ENCODE measurements at places on chromosomes 16 and 17.

GRCh38 chr17:58802188-58802587, 46.5 kb downstream of the PPM1E start:
- no peak for DNase-seq

- DNase-seq: no peak
These were observed 43.6 kb upstream of the ANKFY1 start for GRCh38 chr17:4307179-4307930.

- no peak for DNase-seq
These were observed 155.6 kb upstream of the CNTNAP4 start for GRCh38 chr16:76121636-76122035.

- no peak for DNase-seq
These were observed 50.6 kb downstream of the PLD6 start for GRCh38 chr17:17155568-17155967.

DNA sequence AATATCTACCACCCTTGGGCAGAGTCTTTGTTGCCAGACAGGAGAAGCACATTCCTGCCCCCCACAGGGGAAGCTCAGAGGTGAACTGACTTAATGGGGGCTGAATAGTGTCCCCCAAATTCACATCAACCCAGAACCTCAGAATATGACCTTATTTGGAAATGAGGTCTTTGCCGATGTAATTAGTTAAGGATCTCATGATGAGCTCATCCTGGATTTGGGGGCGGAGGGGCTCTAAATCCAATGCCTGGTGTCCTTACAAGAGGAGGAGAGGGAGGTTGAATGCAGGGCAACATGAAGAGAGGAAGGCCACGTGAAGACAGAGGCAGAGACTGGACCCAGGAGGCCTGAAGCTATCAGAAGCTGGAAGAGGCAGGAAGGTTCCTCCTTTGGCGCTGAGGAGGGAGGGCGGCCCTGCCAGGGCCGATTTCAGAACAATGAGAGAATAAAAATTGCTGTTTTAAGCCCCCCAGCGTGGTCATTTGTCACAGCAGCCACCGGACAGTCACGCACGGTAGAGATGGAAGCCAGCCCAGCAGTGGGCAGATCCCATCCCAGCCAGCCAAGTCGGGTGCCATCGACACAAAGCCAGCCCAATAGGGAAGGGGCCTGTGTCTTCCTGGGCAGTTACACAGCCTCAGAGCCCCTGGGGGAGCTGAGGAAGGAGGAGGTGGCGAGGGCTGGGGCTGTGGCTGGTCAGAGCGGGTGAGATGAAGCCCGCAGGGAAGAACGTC, 21.3 kb downstream of the C16orf74 start:
- DNase-seq: no peak

DNA sequence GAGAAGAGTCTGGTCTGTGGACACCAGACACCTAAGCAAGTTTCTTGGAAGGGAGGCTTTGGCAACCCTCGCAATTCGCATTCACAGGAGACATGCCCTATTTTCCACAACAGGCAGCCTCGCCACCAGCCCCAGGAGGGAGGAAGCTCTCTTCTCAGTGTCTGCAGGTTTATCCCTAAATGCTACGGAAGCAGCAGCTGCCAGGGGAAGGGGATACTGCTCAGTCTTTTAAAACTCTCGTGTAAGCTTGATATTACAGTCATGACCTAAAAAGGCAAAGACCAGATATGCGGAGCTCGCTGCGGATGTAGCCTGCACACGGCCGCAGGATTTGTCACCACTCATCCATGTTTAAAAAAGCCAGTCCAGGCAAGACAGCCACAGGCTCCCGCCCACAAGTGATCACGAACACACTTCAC, 159.2 kb upstream of the RPH3AL start:
- no peak for DNase-seq

DNA sequence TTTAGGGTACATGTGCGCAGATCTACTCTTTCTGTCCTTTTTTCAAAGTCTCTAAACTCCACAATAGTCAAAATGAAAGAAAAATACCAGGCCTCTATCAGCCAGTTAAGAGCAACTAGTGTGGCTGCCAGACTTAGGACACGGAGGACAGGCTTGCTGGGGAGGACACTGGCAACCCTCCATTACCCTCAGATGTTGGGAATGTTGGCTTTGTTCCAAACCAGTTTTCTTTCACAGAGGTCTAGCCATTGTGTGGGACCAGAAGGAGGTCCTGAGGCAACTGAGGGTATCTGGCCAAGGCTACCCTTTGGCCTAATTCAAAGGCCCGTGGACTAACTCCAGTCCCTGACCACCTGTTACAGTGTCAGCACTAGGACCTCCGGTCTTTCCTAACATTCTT, 51.2 kb upstream of the MED9 start:
- no peak for DNase-seq

GRCh38 chr16:50195276-50195675, 42.2 kb downstream of the TENT4B start:
- no peak for DNase-seq

- DNase-seq: no peak
These were observed 170.2 kb downstream of the UTP18 start for GRCh38 chr17:51430591-51430990.

DNA sequence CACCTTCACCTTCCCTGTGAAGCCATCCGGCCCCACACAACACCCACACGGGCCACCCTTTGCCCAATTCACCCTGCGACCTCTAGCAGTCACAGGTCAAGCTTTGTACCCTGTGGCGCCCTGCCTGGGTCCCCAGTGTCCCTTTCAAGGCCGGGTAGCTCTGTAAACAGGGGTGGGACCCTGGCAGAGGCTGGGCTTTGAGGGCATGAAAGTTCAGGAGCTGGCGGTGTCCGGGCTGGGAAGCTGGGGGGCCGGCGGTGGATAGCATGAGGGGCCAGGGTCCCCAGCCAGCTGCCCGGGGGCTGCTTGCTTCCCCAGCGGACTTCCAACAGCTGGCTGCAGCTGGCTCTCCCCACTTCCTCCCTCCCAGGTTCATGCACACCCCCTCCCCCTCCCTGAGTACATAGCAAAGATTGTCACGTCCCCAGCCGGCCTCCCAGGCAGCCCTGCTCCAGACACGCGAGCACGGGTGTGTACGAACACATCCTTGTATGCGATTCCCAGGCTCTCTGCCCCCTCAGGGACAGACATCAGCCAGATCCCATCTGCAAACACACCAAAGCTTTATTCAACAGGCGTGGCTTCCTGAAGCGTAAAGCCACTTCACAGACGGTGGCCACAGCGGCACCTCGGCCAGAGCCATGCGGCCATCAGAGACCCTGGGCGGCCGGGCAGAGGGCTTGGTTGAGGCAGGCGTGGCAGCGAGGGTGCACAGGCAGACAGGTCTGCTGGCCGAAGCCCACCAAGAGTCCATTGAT, 8.2 kb downstream of the NTHL1 start:
- no peak for DNase-seq

DNA sequence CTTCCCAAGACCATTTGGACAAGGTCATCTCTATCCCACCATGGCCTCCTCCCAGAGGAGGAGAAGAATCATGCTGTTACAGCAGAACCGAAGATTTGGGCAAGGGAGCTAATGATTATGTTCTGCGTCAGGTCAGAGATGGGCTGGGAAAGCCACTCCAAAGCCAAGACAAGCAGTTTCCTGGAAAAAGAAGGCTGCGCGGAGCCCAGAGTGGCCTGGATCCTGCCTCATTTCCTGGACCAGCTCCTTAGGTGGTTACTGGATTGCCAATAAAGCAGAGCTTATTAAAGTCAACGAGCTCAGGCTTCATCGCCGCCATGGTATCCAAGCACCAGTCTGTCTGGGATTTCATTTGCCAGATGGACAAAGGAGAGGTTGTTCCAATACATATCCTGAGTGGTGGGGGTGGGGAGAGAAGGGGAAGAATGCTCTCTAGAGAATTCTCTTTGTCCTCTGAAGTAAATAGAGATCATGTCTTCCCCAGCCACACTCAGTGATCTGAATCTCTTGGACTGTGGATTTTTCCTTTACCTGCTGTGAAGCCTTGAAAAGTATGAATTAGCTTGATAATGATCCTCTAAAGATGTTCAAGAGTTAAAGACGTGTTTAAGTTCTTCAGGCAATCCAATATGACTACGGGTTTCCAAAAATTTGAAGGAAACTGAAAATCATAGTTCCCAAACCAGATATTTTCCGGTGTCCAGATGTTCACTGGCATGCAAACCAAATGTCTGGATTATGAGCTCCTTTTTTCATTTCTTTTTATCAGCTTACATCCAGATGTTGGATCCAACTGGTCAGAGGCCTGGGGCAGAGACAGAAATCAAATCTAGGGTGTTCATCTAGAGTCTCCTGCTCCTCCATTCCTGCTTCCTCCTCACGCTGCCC, 17.7 kb downstream of the PRAC1 start:
- no peak for DNase-seq

- peak; percentile 61 for DNase-seq
These were observed 137.7 kb upstream of the CDH5 start for GRCh38 chr16:66228792-66229191.

DNA sequence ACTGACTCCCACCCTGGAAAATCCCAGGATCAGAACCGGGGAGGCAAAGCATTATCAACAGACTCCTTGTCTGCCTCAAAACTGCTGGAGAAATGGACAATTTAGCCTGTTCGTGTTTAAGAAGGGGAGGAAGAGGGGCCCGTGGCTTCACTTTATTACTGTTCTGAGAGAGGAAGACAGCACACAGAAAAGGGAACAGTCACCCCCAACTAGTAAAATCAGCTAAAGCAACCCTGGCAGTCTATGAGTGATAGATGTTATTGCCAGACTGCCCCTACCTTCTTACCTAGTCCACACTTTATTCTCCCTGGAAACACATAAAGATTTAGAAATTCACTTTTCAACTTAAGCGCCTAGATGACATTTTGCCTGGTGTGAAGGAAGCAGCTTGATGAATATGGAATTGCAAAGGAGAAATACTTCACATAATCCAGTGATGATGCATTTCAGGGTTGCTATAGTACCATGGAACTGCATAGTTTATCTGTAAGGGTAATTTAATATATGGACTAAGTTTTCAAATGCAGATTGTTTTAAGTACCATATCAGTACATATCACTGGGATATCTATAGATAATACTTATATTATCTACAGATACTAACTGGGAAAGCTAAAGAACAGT, 36.9 kb upstream of the TRAP1 start:
- no peak for DNase-seq

GRCh38 chr17:70804161-70804560, 634.8 kb downstream of the KCNJ2 start:
- DNase-seq: no peak

- DNase-seq: peak; percentile 74
These were observed 20.4 kb downstream of the CDH3 start for GRCh38 chr16:68665501-68665900.

GRCh38 chr17:17030515-17031211, 11.6 kb upstream of the MPRIP start:
- DNase-seq: no peak

- no peak for DNase-seq
These were observed 21.7 kb downstream of the MSI2 start for GRCh38 chr17:57277923-57278604.

DNA sequence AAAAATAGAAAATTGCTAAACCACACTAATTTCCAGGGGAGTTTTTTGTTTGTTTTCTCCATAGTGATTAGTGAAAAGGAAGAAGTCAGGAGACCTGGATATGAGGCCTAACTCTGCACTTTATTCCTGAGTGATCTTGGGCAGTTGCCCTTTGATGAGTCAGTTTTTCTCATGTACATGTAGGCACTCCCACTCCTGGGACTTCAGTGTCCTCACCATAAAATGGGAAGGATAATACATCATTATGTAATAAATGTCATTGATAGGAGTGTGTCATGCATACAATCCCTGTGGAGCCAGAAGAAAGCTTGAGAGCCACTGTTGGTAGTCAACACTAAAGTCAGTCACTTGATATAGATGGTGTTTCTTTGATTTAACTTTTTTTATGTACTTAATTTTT, 32.5 kb downstream of the WIPF2 start:
- DNase-seq: peak; percentile 67

DNA sequence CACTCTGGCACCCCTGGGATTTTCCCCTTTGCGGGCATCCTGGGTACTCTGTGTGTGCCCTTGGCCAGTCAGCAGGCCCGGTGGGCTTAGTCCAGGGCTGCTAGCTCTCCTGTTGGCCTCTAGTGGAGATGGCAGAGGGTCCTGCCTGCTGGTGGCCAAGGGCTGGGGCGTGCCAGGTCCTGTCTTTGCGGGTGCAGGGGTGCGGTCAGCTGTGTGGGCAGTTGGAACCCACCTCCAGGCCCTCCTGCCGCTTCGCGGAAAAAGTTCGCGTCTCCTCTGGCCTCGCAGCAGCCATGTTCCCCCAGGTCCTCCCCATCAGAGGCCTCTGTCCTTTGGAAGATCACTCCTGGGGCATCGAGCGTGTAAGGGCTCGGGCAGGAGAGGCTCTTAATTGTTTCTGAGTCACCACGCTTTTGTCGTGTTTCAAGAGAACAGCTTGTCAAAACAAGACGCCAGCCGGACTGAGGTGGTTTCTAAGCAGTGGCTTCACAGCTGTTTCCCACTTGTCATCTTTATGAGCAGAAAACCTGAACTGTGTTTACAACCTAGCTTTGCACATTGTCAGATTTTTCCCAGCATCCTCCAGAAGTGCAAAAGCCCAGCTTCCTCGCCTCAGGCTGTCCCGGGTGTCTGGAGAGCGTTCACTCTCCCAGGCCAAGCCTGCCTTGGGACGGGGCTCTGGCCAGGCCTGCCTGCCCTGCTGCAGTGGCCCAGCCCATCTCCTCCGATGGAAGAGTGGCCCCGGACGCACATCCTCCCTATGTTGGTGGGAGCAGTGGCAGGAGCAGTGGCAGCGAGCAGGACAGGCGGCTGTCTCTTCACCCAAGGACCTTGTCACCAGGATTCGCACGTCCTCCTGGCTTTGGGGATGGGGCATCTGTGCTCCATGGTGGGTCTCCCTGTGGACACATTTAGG, 5.0 kb upstream of the DNASE1L2 start:
- DNase-seq: no peak

GRCh38 chr16:1102921-1103635, 7.0 kb upstream of the C1QTNF8 start:
- peak; percentile 88 for DNase-seq

- no peak for DNase-seq
These were observed 12.0 kb downstream of the SNN start for GRCh38 chr16:11679941-11680911.

All from urothelium cell line (cell line).